Type B pancreatic cell (in vitro differentiated cells): ENCODE measurements at places on chromosomes 5 and 9.

- no peak for DNase-seq
Measured at GRCh38 chr9:83570359-83570758, 32.2 kb upstream of the FRMD3 start.

- DNase-seq: no peak
Measured at GRCh38 chr5:142096382-142096781, 12.2 kb upstream of the NDFIP1 start.

- DNase-seq: no peak
Measured at GRCh38 chr9:112647596-112647995, 70.3 kb downstream of the INIP start.

DNA sequence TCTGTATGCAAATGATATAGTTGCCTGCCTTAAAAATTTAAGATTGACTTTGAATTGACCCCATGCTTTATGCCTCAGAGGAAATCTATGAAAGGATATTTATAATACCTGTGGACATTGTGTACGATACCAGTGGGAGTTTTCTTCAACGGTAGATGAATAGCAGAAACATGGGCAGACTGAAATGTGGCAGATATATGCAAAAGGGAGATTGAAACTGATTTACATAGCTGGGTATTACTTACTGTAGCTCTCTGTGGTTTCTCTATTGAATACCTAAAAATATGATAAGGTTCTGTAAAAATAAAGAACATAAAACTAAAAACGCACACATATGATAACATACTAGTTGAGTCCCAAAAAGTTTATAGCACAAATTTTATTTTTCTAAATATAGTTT is 345.2 kb upstream of the PCSK5 start:
- no peak for DNase-seq

GRCh38 chr9:100222674-100223073 is 123.6 kb downstream of the INVS start:
- DNase-seq: no peak

DNA sequence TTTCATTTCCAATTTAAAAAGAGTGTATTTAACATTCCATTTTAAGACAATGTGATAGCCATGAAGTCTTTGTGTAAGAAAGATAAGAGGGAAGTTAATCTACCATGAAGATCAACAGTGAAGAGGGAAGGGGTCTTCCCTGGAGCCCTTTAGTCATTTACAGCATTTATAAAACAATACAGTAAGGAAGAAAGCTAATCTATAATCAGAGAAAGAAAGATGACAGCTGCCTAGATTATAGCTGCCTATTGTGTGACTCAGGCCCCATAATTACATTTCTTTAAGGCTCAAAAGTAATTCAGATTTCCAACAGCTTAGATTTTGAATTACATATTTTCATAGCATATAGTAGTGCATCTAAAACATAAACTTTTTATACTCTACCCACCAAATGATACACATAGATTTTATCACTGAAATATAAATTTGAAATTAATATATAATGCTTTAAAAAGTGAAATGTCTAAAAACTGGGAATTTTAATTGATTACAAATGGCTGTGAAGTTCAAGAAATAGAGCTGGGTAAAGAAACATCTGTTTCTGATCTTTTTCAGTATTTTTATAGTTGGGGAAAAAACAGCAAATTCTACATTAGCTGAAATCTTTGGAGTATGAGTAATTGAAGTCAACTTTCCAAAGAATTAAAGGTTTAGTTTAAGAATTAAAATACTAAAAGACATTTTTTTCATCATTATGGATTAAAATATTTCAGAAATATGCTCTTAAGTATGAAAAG is 89.6 kb downstream of the RIC1 start:
- DNase-seq: no peak

DNA sequence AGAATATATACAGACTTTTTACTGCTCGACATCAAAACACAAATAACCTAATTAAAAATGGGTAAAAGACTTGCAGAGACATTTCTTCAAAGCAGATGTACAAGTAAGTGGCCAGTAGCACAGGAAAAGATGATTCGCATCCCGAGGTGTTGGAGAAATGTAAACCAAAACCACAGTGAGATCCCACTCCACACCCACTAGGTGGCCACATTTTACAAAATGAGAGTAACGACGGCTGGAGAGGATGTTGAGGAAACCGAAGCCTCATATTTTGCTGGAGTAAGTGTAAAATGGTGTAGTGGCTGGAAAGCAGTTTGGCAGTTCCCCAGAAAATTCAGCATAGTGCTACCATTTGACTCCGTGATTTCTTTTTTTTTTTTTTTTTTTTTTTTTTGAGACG is 21.3 kb upstream of the GBGT1 start:
- no peak for DNase-seq

- DNase-seq: no peak
Measured at GRCh38 chr9:68455451-68455850, 85.2 kb downstream of the TMEM252 start.

- DNase-seq: no peak
Measured at GRCh38 chr9:14713187-14713767, 9.3 kb downstream of the CER1 start.

- DNase-seq: no peak
Measured at GRCh38 chr9:22241024-22241423, 205.6 kb upstream of the DMRTA1 start.

DNA sequence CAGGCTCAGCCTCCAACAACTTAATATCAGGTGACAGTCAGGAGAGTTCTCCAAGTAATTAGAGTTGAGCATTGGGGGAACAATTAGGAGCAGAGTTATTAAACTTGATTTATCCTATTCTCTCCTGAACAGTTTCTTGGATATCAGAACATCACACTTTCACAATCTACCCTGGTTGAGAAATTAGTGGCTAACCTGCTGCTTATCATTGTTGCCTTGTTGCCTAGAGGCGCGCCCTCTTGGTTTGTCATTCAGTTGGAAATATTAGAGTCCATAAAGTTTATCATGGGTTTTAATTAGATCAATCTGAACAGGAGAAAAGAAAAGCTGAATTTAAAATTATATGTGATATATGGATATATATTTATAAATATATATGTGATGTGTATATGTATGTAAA is 291.1 kb downstream of the CCDC171 start:
- DNase-seq: no peak

DNA sequence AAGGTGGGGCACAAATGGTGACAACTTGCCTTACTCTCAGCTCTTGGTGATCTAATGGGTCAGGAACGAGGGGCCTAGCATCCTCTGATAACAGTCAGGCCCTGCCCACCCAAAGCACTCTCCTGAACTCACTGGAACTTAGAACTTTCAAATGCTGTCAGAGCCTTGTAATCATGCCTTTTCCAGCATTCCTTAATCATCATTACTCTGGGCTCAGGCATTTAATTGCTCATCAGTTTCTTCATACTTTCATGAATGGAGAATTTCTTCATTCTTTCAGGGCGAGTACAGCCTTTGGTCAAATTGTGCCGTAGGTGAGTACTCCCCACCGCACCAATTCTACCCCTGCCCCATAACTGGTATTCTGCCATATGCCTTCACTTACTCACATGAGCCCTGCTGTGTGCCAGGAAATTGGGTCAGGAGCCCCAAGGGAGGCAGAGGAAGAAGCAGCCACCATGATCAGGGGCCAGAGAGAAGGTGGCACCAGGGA is 30.2 kb upstream of the DUSP1 start:
- DNase-seq: no peak

- DNase-seq: no peak
Measured at GRCh38 chr9:37242089-37242488, 121.7 kb downstream of the ZCCHC7 start.

GRCh38 chr5:2744485-2744884 is 7.0 kb downstream of the IRX2 start:
- no peak for DNase-seq

- DNase-seq: peak; percentile 64
Measured at GRCh38 chr9:121784731-121785411, 133.4 kb downstream of the DAB2IP start.

GRCh38 chr5:172439785-172440477 is 14.4 kb downstream of the SH3PXD2B start:
- no peak for DNase-seq

DNA sequence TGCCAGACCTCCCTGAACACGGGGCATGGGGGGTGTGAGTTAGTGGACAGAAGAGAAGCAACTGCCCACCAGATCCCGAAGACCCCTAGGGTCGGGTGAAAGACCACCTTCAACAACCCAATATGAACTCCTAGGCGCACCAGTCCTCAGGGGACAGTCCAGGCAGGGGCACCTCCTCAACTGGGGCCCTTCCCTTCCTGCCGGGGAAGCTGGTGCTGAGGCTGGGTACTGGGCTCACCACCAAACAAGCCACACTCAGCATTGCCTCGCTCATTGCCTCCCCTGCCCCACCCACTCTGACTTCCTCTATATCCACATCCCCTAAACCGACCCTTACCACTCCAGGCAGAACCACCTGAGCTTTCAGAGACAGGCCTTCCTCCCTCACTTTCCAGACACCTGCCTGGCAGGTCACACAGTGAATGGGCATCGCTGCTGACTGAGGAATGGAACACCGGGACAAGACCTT is 42.5 kb downstream of the SEMA4D start:
- no peak for DNase-seq

DNA sequence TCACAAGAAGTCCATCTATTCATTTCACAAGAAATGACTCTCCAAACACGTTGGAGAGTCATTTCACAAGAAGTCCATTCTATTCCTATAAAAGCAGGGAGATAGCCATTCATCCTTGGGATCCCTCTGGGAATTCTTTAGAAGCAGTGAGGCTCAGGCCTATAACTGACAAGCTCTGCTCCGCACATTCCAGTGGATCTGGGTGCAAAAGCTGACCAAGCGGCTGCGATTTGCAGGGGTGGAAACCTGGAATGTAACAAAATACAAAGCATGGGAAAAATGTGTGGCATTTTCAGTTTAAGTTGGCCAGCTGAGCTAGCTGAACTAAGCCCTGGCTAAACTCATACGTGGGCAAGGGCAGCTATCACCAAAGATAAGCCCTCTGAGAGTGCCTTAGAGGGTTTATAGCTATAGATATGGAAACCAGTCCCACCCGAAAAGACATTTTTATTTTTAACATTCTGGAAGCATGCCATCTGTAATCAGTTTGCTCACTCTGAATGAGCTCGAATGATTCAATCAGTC is 8.7 kb downstream of the TAS2R1 start:
- no peak for DNase-seq

DNA sequence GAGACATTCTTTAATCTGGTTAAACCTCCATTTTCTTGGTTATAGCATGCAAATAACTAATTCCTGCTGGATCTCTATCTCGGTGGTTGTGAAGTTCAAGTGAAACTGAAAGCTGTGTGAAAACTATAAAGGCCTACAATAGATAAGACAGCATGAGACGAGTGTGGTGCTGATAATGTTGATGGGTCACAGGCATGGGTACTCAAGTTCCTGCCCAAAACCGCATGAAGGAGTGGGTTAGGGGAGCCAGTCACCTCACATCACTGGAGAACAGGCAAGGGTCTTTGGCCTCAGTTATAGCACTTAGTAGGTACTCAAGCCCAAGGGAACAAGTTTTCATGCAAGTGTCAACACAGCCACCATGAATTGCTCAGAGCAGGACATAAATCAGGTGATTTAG is 16.7 kb downstream of the HMHB1 start:
- DNase-seq: no peak

DNA sequence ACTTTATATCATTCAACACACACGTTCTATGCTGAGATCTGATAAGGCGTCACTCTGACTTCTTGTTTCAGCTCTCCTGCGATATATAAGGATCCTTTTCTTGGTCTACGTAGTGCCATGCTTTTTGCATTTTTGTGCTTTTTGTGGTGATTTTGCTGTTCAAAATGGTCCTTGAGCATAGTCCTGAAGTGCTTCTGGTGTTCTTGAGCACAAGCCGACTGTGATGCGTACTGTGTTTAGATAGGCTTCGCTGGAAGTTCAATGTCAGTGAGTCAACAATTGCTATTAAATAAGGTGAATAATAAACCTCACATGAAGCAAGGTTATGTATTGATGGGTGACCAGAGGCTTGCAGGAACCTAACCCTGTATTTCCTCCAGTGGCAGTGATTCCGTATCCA is 46.8 kb downstream of the ACO1 start:
- DNase-seq: no peak

GRCh38 chr9:88476491-88477271 is 58.3 kb upstream of the NXNL2 start:
- DNase-seq: no peak

DNA sequence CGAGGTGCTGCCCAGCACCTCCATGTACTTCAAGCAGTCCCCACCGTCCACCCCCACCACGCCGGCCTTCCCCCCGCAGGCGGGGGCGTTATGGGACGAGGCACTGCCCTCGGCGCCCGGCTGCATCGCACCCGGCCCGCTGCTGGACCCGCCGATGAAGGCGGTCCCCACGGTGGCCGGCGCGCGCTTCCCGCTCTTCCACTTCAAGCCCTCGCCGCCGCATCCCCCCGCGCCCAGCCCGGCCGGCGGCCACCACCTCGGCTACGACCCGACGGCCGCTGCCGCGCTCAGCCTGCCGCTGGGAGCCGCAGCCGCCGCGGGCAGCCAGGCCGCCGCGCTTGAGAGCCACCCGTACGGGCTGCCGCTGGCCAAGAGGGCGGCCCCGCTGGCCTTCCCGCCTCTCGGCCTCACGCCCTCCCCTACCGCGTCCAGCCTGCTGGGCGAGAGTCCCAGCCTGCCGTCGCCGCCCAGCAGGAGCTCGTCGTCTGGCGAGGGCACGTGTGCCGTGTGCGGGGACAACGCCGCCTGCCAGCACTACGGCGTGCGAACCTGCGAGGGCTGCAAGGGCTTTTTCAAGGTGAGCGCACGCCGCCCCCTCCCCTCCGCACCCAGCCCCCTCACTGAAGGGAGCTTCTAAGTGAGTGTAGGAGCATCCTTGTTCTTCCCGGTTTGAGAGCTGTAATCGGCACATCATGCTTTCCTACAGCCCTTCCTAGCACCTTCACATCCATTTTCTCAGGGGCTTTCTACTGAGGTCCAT is 6.9 kb downstream of the NR4A3 start:
- DNase-seq: no peak

DNA sequence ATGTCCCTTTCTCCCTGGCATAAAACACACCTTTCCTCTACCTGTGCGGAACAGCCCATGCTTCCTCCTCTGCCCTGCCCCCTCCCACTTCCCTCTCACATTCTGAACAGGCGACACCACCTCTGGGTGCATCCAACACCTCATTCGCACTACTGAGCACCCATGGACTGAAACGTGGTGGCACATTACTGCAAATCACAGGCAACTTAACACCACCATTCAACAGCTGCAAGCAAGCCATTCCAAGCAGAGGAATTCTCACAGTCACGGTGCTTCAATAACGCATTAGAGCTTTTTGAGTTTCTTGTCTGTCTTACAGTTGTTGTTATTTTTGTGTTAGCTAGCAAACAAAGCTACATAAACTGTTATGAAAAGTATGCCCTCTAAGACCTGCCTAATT is 298.2 kb upstream of the TAS2R1 start:
- no peak for DNase-seq

DNA sequence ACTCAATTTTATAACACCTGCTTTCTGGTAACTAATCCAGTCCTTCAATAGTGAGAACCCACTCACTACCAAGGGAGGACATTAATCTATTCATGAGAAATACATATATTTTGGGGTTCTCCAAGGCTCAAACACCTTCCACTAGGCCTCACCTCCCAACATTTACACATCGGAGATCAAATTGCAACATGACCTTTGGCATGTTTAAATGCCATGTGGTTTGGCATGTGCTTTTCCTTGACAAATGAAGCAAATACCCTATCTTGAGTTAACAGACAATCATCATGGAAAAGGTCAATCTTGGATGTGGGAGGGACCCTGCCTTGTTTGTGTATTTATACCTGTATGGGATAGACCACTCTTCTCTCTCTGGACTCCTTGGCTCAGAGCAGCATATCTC is 21.9 kb upstream of the SPINK14 start:
- no peak for DNase-seq

- no peak for DNase-seq
Measured at GRCh38 chr5:142315096-142315900, 9.5 kb downstream of the SPRY4 start.

- peak; percentile 32 for DNase-seq
Measured at GRCh38 chr9:69136779-69137178, 37.3 kb upstream of the TJP2 start.
